ENCODE measurements at places on chromosomes 3 and 15.

- peak; percentile 43 for DNase-seq
These were observed 200.5 kb downstream of the GOLGA6L6 start for GRCh38 chr15:20340931-20341661.

GRCh38 chr3:151219056-151219455, 16.0 kb upstream of the GPR171 start:
- DNase-seq: no peak

DNA sequence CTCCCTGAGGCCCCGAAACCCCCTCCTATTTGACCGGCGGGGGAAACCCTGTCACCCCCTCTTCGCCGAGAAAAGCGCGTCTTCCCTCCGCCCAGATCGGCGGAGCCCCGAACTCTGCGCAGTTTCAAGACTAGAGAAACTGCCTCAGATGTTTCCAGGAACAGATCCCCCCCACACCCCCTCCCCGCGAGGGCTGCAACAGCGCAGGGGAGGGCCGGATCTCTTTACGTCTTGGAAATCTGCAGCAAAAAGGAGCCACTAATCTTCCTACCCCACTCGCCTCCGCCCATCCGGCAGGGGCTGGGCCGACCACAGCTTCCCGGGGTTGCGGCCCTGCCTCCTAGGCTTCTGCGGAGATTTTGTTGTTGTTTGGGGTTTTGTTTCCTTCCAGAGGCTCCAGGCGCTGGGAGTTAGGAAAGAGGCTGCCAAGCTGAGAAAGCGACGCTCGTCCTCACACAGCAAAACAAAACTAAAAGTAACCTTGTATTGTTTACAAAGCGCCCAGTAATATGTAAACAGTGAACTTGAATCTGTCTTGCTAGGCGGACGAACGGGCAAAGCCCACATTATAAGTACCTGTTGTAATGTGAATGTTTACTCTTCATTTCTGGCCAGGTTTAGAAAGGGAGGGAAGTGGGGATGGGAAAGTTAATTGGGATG, 2.2 kb downstream of the FOXB1 start:
- DNase-seq: no peak

DNA sequence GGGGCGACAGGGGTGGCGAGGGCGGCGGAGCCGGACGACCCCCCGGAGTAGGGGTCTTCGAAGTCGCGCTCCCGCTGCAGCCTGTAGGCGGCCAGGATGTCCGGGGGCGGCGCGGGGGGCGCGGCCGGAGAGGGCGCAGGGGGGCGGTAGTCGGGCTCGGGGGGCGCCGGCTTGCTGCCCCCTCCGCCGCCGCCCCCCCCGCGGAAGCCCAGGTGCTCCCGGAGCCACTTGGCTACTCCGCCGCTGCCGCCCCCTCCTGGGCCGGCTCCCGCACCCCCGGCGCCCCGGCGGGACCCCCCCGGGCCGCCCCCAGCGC, 230 bp downstream of the SHF start:
- DNase-seq: no peak

DNA sequence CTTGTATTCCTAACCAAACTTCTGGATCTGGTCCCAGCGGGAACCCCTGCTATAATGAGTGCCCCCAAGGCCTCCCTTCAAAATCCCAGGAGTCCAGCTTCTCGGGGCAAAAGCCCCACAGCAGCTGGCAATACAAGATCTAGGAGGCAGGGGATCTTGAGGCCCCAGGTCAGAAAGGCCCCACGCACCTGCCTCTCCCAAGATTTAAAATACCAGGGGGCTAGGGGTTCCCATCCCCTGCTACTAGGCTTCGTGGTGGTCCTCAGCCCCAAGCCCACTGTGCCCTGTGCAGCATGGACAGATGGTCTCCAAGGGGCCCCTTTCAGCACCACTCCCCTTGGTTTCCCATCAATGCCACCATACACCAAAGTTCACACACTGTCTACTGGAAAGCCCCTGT, 15.8 kb upstream of the CYP11A1 start:
- DNase-seq: no peak

Data from stimulated activated CD4-positive, alpha-beta T cell treated with anti-CD3 and anti-CD28 coated beads, TNF-alpha, amount 100 ng/mL, for 1 hour (primary cell).